Activated CD8-positive, alpha-beta memory T cell treated with anti-CD3 and anti-CD28 coated beads, Interleukin-2, amount 10 ng/mL, durations not matched to agents 7 days and 5 days (primary cell): ENCODE measurements at places on chromosomes 3 and 15. TPM values are rescaled to one million over a fixed set of nuclear protein-coding genes. Genes with fewer than 3 reads are reported as not detected.

Gene GRIP2
- total RNA-seq, result not detected

DNA sequence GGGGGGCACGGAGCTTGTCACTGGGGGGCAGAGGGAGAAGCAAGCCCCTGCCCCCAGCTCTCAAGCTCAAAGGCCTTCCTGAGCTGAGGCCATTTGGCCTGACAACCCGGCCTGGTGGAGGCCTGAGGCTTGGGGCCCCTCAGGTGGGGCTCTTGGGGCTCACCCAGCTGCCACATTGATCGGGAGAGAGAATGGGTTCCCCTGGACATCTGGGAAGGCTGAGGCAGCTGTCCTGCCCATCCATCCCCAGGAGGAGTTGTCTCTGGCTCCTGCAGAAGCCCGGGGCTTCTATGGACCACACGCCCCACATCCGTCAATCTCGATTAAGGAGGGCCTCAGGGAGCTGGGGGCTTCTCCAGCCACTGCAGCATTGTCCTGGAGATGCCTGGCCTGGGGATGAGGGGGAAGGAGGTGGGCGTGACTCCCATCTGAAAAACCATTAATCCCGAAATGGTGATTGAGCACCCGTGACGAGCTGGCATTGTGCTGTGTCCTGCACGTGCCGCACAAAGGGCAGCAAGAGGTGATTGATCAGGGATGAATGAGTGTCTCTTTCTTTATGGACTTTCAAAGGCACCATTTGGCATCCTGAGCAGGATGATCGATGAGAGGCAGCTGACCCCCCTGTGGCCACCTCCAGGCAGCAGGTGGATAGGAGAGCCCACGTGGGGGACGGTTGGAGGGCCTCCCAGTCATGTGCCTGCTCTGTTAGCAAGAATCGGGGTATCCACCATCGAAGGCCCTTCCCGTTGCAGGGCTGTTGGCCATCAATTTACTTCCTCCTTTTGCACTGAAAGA is 17.2 kb upstream of the CRABP1 start:
- H3K36me3 ChIP-seq, result no peaks in the 10 kb centered on the region
- DNase-seq, result no peak
- H3K4me1 ChIP-seq, result no peaks in the 10 kb centered on the region
- H3K27me3 ChIP-seq, result no peaks in the 10 kb centered on the region

DNA sequence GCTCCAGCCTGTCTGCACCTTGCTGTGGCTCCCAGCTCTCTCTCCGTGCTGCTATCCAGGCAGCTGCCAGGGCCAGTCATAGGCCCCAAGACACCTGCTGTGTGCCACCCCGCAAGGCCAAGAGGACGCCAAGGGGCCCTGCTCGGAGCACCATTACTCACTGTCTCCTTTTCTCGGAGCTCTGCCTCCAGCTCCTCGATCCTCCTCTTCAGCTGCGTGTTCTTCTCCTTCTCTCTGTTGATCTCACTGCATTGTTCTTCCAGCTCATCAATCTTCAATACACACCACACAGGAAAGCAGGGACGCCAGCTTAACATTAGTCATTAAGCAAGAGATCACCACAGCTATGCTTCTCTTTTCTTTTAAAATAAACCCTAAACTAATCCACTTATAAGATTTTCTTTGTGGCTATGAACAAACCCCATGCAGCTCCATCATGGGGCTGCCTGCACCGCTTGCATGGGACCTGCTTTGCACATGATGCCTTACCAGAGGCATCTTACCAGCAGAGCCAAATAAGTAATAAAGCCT is 42.6 kb downstream of the WHAMM start:
- DNase-seq, result peak; percentile 33
- no peaks in the 10 kb centered on the region for H3K36me3 ChIP-seq
- no peak overlapping the region for H3K27ac ChIP-seq
- H3K4me1 ChIP-seq, result peaks cover 7% of the 10 kb centered on the region
- H3K4me3 ChIP-seq, result no peak overlapping the region

DNA sequence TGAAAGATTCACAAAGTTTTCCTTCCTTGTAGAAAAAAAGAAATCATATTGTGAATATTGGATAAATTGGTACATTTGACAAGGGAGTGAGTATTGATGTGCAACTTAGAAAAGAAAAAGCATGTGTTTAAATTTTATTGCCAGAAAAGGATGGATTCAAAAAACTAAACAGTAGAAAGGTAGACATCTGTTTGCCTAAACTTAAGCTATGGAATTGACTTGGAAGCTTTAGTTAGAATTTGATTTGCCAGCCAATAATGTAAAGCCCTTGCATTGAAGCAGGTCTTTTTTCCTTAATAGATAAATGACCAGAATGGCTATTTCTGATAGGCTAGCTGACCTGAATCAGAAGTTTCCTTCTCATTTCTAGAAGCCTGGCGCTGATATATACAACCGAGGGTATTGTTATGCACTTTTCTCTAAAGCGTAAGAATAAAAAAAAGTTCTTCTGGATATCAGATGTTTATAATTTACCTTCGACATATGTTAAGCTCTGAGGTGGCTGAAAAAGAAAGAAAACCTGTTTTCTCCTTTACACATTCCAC is 4.2 kb downstream of the RARB start:
- no peak overlapping the region for H3K27ac ChIP-seq
- no peak for DNase-seq

- H3K4me1 ChIP-seq, result peaks cover 24% of the 10 kb centered on the region
- no peaks in the 10 kb centered on the region for H3K27me3 ChIP-seq
- no peak for DNase-seq
- no peak overlapping the region for H3K4me3 ChIP-seq
- peaks cover 18% of the 10 kb centered on the region for H3K36me3 ChIP-seq
Measured at GRCh38 chr3:143822798-143823197, 25.5 kb downstream of the SLC9A9 start.

Gene VGLL3
- not detected for total RNA-seq

DNA sequence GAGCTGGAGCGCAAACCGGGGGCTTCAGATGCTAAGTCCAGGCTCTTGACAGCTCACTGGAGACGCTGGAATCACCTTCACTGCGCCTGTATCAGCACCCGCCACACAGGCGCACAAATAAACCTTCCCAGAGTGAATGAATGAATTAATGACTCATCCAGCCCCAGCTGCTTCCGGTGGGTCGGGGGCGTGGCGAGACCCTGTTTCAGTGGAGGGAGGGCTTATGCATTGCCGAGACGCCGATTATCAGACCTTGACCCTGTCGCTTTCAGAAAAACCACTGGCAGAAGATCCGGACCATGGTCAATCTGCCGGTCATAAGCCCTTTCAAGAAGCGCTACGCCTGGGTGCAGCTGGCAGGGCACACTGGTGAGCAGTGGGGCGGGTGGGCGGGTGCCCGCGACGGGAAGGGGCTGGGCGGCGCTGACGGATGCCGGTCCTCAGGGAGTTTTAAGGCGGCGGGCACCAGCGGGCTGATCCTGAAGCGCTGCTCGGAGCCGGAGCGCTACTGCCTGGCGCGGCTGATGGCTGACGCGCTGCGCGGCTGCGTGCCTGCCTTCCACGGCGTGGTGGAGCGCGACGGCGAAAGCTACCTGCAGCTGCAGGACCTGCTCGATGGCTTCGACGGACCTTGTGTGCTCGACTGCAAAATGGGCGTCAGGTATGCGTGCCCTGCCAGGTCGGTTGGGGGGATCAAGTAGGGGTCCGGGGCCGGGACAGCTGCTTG is 7.7 kb downstream of the ITPKA start:
- DNase-seq, result no peak
- peaks cover 20% of the 10 kb centered on the region for H3K4me1 ChIP-seq
- H3K36me3 ChIP-seq, result no peaks in the 10 kb centered on the region
- H3K27me3 ChIP-seq, result peaks cover 88% of the 10 kb centered on the region
- H3K4me3 ChIP-seq, result peak overlapping the region; percentile 44

DNA sequence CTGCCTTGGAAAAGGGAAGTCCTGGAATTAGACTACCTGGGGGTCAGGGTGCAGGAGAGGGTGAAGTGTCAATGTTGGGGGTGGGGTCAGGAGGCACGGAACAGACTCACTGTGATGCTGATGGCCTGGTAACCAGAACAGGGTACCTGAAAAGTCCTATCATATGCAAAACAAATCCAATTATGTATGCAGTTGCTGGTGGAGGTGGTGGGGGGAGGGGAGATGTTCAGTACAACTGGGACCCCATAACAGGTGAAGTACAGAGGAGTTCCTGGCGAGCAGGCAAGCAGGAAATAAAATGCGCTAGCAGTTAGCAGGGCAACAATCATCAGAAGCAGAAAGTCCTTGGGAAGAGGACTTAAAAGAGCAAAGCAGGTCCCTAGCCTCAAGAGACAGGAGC is 4.2 kb upstream of the KATNBL1 start:
- peaks cover 5% of the 10 kb centered on the region for H3K27me3 ChIP-seq
- peaks cover 4% of the 10 kb centered on the region for H3K4me1 ChIP-seq
- H3K4me3 ChIP-seq, result no peak overlapping the region
- no peak for DNase-seq

GRCh38 chr3:178201714-178202113 is 334.5 kb upstream of the KCNMB2 start:
- H3K4me1 ChIP-seq, result no peaks in the 10 kb centered on the region
- DNase-seq, result no peak
- H3K27ac ChIP-seq, result no peak overlapping the region
- H3K27me3 ChIP-seq, result no peaks in the 10 kb centered on the region
- no peak overlapping the region for H3K4me3 ChIP-seq

- no peaks in the 10 kb centered on the region for H3K4me1 ChIP-seq
- DNase-seq, result no peak
- no peak overlapping the region for H3K27ac ChIP-seq
- H3K4me3 ChIP-seq, result no peak overlapping the region
- peaks cover 17% of the 10 kb centered on the region for H3K36me3 ChIP-seq
Measured at GRCh38 chr3:12503126-12503957, 19.1 kb downstream of the TSEN2 start.

GRCh38 chr15:99704444-99704838 is 28.8 kb downstream of the LYSMD4 start:
- H3K4me1 ChIP-seq, result peaks cover 38% of the 10 kb centered on the region
- no peaks in the 10 kb centered on the region for H3K27me3 ChIP-seq
- no peak overlapping the region for H3K4me3 ChIP-seq
- H3K36me3 ChIP-seq, result peaks cover 1% of the 10 kb centered on the region

GRCh38 chr3:27290760-27291159 is 78.4 kb downstream of the NEK10 start:
- H3K27ac ChIP-seq, result no peak overlapping the region
- H3K27me3 ChIP-seq, result no peaks in the 10 kb centered on the region
- DNase-seq, result no peak
- H3K36me3 ChIP-seq, result no peaks in the 10 kb centered on the region

DNA sequence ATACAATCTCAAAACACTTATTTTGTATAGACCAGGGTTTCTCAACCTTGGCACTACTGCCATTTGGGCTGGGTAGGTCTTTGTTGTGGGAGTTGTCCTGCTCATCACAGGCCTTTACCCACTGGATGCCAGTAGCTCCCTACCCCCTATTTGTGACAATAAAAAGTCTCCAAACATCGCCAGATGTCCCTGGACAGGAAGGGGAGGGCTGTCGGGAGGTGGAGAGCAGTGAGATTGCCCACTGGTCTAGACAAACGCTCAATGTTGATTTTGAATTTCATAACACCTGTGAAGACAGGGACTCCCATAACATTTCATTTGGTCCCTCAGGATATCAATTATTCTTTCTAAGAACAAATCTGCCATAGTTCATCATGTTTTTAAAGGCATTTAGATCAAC is 151.7 kb upstream of the PTPRG start:
- DNase-seq, result no peak
- no peaks in the 10 kb centered on the region for H3K27me3 ChIP-seq
- no peaks in the 10 kb centered on the region for H3K4me1 ChIP-seq

- H3K4me1 ChIP-seq, result no peaks in the 10 kb centered on the region
- peaks cover 4% of the 10 kb centered on the region for H3K27me3 ChIP-seq
- no peaks in the 10 kb centered on the region for H3K36me3 ChIP-seq
- no peak overlapping the region for H3K27ac ChIP-seq
- no peak for DNase-seq
Measured at GRCh38 chr3:14063152-14063551, 61.5 kb downstream of the CHCHD4 start.

Gene ARHGEF26
- total RNA-seq, result 0.23 TPM

DNA sequence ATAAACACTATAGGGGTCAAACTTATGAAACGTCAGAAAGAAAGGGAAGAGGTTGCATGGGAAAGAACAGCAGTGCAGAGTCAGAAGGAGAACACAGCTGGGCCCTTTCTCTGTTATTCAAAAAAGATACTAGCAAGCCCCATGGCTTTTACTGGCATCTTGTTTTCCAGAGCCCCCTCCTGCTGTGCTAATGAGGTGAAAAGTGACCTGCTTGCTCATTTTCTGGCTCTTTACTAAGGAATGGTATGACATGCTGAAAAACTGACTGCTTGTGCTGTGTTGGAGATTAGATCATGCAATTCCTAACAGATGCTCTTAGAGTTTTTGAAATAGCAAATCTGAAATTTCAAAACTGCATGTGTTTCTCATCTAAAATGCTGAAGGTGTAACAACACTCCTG is 541.6 kb upstream of the ALCAM start:
- no peak overlapping the region for H3K4me3 ChIP-seq
- no peaks in the 10 kb centered on the region for H3K4me1 ChIP-seq
- no peak overlapping the region for H3K27ac ChIP-seq
- no peaks in the 10 kb centered on the region for H3K36me3 ChIP-seq

GRCh38 chr3:50358355-50358910 is 888 bp downstream of the TMEM115 start:
- H3K4me1 ChIP-seq, result peaks cover 44% of the 10 kb centered on the region
- H3K36me3 ChIP-seq, result peaks cover 8% of the 10 kb centered on the region
- peak overlapping the region; percentile 84 for H3K27ac ChIP-seq
- peak overlapping the region; percentile 93 for H3K4me3 ChIP-seq
- no peak for DNase-seq
